ENCODE measurements at places on chromosomes 1 and 21.

DNA sequence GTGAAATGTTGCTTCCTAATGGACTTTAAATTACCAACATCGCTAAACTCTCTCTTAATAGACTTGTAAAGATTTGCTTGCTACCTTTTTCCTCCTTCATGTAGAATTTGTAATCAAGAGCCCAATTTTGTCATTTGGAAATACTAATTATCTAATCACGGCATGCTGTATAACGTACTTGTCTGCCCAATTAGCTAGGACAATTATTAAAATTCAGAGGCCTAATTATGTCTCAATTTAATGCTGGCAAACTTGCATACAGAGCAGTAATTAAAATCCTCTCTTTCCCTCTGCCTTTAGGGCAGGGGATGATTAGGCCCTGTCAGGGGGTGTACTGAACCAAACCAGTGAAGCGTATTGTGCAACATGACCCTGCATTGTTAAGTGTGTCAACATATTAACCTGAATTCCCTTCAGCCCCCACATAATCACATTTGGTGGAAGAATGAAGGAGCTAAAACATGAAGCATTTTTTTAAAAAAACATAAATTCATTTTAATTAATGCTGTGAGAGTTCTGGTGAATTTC, 137.4 kb upstream of the BARHL2 start:
- no peak for DNase-seq

DNA sequence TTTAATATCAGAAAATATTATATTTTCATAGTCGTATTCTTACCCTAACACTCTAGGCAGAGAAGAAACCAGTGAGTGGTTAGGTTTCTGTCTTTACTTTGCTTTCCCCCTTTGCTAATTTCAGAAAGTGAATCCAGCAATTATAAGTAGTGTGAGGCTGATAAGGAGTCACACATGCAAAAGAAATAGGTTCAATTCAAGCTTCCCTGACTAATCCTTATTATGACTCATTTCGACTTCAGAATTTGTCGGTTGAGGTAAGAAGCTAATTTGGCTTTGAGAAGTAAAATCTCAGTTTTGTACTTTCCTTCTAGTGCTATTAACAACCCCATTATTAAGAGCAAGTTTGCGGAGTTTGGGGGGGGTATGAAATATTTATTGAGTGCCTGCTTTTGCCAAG, 22.4 kb downstream of the ESRRG start:
- no peak for DNase-seq

DNA sequence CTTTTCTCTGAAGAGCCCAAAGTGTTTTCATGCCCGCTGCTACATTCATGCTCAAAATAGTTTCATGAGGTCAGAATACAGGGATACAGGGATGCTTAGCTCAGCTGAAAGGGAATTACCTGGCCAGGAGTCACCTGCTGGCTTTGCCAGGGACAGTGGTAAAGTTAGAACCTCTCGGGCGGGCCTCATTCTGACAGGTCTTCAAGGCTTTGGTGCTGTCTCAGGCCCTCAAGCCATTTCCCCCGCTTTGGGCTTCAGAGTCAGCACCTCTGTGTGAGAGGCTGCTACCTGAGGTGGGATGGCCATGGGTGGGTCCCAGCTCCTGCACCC, 5.5 kb downstream of the RASSF5 start:
- no peak for DNase-seq

- no peak for DNase-seq
Measured at GRCh38 chr1:236147068-236147467, 4.7 kb downstream of the GPR137B start.

GRCh38 chr1:85611856-85612255, 31.3 kb downstream of the CCN1 start:
- DNase-seq = no peak

DNA sequence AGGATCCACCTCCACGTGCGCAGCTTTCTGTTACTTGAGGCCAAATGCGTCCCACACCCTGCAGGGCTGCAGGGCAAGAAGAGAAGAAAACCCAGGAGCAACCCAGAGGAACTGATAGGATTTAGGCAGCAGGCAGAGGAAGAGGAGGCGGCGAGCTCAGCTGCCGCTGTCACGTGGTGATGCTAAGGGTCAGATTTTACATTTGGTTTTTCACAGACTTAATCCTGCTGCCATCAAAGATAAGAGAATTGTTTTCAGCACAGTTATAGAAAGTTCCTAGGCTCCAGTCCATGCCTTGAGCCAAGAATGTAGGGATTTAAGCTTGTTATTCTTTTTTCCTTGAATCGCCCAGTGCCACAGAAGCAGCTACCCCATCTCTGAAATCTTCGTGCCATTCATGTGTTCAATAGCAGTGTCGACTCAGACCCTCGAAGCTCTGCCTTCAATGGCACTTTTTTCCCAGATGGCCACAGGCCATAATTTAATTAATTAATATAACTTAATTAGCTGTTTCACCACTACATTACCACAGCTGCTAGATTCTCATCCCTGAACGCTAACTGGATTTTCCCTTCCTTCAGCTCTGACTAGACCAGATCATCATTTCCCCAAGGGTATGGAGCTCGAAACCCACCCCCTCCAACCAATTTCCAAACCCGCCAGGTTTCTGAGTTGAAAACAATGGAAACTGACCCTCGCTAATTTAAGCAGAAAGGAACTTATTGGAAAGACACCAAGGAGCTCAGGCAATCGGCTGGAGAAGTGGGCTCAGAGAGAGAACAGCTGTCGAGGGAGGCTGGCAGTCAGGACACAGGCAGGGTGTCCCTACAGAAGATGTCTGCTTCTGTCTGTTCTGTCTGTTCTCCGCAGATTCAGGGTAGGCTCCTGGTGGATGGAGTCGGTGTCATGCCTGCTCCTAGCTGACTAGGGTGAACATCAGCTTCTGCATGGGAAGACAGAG, 36.2 kb downstream of the LDLRAP1 start:
- DNase-seq = no peak

DNA sequence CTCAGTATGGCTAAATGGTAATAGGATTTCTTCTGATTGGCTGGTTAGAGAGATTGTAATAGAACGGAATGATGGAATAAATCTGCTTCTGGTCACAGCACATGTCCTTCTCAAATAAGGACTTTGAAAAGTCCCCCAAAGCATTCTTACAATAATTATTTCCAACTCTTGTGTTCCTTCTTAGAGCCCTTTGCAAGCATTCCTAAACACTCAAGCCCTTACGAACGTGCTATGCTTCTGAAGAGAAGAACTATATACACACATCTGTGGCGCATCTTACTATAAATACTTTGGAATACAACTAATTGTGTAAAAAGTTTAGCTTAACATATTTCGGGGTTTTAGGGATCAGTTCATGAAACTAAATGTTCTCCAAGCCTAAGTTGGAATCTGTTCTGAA, 25.6 kb downstream of the CLIC4 start:
- no peak for DNase-seq

- no peak for DNase-seq
Measured at GRCh38 chr1:213931836-213932235, 55.9 kb upstream of the PROX1 start.

- DNase-seq = peak; percentile 52
Measured at GRCh38 chr1:152869808-152870419, 8.2 kb upstream of the SMCP start.

- no peak for DNase-seq
Measured at GRCh38 chr1:203410182-203410900, 59.4 kb upstream of the FMOD start.

DNA sequence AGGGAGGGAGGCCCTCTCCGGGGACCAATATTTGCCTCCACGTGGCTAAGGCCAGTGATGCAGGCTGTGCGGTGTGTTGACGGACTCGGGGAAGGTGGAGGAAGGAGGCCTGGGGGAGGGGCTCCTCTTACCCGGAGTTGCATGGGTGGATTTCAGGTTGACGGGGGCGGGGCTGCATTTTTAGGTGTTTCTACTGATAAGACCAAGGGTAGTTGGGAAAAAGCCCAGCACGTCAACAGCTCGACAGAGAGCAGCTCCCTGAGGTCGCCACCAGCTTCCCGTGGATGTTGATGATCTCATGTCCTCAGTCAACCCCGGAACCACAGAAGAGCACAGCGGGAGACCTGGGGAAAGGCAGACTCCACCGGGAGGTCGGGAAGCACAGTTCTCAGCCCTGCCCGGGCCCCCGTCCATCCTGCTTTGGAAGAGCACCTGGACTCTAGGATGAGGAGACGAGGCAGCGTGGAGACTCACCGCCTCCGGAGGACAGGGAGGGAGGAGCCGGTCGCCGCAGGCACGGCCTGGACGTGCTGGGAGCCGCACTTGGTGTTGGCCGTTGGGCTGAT, 32.9 kb upstream of the COL6A1 start:
- DNase-seq = no peak

Data from globus pallidus (tissue), 1 donor.